ENCODE measurements at places on chromosomes 2 and 18. TPM values are rescaled to one million over a fixed set of nuclear protein-coding genes. Genes with fewer than 3 reads are reported as not detected.

TUBA4B gene
- polyA plus RNA-seq: 0.21 TPM

ALPG gene
- polyA plus RNA-seq: not detected

CLIP4 gene
- 17.7 TPM for polyA plus RNA-seq

SLC38A11 gene
- polyA plus RNA-seq: 0.83 TPM

DNA sequence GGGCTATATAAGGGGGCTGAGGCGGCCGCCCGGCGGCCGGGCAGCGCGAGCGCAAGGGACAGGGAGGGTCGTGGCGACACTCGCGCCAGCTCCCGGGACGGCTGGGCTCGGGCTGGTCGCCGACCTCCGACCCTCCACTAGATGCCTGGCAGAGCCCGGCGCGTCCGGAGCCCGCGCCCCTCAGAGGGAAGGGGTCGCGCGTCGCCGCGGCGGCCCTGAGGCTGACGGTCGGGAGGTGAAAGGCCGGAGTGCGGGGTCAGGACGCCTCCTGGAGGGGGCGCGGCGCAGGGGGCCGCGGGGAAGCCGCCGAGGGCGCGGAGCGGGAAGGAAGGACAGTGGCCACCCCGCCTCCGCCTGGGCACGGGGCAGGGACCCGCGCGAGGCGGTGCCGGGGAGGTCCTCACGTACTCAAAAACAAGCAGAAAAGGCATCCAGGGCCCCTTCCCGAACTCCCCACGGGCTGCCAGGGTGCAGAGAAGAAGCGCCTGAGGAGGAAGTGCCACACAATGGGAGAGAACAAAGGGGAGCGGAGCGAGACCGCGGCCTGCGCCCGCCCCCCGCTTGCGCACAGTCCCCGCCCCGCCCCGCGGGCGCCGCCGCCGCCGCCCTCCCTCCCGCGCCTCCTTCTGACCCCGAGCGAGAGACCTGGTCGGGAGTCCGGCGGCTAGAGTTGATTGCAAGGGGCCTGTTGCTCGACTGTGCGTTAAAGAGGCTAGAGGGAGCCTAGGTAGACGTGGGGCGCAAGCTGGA lies 776 bp upstream of the KLF7 start:
- no peak for DNase-seq

DNA sequence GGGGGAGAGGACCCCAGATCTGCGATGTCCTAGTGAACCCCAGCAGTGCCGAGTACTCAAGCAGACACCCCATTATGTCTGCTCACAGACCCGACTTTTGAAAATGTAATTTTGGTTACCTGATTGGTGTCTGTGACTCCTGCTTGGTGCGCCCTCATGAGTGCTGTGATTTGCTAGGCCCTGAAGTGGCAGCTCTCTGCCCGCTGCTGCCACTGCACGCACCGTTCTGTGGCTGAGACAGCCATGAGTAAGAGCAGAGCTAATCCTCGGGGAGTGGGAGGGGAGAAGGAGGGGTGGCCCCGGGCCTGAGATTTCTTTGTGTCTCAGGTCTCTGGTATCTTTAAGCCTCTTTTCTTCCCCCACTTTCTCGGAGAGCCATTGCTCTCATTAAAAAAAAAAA lies 18.2 kb downstream of the FHOD3 start:
- DNase-seq: no peak

DNA sequence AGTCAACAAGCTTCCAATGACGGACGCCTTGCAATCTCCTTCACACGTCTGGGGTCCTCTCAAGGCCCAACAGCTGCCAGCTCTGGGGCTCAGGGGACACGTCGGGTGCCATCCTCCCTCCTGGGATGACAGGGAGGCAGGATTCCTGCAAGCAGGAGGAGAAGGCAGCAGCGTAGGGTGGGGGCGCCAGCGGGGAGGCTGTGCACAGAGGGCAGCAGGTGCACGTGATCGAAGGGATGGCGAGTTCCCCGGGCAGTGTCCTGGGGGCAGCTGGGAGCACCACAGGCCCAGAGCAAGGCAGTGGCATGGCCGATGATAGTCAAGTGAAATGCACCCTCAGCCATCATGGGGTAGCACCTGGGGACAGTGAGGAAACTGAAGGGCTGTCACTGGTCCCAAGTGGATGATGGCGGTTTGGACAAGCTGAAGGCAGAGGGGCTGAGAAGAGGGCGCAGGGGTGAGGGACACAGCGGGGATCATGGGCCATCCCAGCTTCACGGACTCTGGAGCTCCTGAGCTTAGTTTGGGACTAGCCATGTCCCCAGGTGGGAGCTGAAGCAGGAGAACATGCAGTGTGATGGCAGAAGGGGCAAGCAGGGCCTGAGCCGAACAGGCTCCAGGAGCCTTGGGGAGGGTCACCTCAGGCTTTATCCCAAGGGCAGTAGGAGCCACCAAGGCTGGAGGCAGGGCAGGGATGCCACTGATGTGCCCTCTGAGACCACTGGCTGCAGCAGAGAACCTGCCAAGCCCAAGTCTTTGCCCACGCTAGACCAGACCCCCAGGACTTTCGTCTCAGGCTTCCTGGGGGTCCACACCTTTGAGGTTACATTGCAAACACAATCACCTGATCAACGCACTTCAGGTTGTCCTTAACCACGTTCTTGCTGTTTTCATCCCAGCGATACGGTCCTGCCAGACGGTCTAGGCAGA lies 16.3 kb upstream of the SNED1 start:
- no peak for DNase-seq

GRCh38 chr2:168773719-168774521 lies 28.5 kb upstream of the NOSTRIN start:
- no peak for DNase-seq

VIT gene
- polyA plus RNA-seq: 3.6 TPM

DNA sequence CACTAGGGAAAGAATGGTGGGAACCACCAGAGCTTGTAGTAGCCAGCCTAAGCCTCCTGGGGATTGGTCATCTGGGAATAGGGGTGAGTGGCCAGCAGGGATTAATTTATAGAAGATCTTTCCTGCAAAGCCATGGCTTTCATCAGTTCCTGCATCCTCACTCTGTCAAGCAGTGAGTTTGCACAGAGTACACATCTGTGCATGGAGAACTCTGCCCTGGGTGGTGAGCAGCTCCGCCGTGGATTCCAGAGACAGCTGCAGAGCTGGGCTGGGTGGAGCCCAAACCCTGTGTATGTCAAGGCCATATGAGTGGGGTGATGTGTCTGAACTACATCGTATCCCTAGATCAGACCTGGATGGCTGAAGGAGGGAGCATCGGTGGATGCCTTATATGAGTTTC lies 182.2 kb downstream of the GLI2 start:
- no peak for DNase-seq

CNGA3 gene
- 0.53 TPM for polyA plus RNA-seq

DNA sequence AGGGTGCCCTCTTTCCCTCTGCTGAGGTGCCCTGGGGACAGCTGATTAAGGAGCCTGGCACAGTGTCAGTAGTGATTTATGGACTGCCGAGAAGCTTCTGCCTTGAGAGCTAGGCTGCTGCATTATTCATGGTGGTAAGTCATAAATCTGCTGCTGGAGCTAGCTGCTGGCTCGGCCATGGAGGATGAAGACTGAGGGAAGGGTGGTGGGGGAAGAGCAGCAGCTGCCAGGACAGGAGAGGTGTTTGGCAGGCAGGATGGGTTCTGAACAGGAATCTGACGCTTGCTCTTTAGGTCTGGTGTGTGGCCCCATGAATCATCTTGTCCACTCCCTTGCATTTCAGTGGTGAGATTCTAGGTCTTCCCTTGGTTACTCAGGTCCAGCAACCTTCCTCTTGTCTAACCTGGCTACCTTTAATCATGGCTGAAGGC lies 296.3 kb downstream of the DYSF start:
- no peak for DNase-seq

SLC30A3 gene
- 1.1 TPM for polyA plus RNA-seq

FOSL2 gene
- polyA plus RNA-seq: 13.2 TPM

DNA sequence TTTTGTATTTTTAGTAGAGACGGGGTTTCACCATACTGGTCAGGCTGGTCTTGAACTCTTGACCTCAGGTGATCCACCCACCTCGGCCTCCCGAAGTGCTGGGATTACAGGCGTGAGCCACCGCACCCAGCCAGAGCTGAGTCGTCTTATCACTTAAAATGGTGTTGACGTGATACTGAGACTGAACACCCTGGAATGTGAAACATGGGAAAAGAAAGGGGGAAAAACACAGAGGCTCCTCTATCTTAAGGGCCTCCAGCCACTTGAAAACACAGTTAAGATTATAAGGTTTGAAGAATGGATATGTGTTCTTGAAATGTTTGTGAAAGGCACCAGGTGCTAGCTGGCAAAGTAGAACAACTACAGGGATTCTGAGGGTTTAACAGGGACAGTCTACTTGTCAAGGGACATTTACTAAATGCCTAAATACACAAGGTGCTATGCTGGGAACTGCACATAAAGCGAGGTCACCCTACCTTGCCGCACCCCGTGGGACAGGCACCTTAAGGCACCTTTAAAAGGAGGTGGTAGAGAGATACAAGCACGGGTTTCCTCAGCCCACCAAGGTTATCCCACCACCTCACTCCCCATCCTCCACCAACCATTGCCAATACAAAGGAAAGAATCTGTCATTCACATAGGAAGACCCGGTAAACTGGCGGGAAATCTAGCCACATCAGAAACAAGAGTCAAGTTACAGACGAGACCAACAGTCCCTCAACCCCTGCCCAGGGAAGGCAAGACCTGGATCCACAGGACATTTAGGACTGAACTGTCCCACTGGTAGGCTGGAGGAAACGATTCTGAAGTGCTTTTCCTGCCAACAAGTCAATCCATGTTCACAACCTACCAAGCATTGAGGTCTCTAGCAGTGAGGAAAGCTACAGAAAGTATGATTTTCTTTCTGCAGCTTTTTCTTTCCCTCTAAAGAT lies 43.4 kb downstream of the STK39 start:
- DNase-seq: no peak

HOXD10 gene
- polyA plus RNA-seq: 0.44 TPM

- no peak for DNase-seq
Observed at GRCh38 chr18:48829443-48830149, 121.2 kb downstream of the SMAD7 start.

DNA sequence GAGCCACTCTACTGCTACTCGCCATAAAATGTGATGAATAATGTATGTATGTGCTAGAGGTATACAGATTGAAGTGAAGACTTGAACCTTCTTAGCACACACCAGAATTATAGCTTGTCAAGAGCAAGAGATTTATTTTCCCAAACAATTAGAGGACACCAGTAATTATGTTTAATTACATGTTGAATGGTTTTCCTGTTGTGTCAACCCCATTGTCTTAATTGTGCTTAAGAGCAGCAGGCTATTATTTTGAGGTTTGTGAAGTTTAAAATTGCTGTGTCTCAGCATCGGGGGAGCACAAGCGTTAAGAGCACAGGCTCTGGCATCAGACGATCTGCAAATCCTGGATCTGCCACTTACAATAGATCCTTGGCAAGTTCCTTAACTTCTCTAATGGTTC lies 29.0 kb downstream of the KIF5C start:
- DNase-seq: no peak

XDH gene
- 0.12 TPM for polyA plus RNA-seq

DNA sequence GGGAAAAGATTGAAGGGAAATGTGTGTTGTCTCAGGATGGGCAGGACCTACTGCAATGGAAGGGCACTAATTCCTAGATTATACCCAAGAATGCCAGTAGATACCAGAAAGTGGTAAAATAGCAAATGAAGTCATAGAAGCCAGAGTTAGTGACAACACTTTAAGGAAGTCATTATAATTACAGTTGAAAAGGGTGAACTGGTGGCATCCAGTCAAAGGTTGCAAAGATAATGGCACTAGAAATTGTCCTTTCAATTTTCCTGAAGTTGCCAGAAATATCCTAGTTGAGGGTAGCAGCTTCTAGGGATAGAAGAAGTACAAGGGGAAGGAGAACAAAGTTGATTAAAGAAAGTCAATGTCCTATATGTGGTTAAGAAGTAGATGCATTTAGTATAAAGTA lies 68.8 kb upstream of the GLS start:
- no peak for DNase-seq

DNA sequence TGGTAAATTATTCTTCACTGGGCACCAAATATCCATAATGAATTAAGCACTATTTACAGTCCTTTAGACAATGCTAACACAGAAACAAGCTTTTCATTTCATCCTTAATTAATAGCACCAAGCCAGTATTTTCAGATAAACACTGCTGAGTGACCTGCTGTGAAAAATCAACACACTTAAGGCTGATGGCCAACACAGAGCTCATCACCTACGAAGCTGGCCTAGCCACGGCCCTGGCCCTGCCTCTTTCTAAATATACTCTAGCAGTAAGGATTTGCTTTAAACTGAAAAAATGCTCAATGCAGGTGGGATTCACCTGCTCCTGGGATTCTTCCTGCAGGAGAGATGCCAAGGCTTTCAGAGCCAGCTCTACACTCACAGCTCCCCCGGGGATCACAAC lies 18.4 kb downstream of the CYB5A start:
- DNase-seq: no peak

LBX2 gene
- polyA plus RNA-seq: 0.78 TPM

DNA sequence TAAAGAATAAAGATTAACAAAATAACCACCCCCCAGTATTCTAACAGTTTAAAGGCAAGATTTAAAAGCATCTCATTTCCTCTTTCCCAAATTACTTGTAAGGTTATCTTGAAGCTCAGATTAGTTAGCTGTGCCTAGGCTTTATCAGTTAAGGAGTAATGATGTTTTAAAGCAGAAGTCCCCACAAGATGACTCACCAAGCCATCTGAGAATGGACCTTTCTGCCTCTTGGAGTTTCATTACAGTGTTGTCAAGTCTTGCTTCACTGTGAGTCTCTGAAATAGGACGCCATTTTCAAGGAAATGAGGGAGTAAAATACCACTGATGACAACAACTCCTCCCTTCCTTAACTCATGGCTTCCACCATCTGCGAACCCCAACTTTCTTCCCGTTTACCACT lies 35.9 kb downstream of the ZNF385B start:
- DNase-seq: no peak

- DNase-seq: no peak
Observed at GRCh38 chr2:141767051-141767450, 363.8 kb downstream of the LRP1B start.

- no peak for DNase-seq
Observed at GRCh38 chr2:134432435-134432883, 178.6 kb downstream of the MGAT5 start.

GRCh38 chr2:54673501-54673998 lies 49.9 kb upstream of the EML6 start:
- peak; percentile 83 for DNase-seq

- no peak for DNase-seq
Observed at GRCh38 chr2:200125444-200126284, 170.3 kb downstream of the MAIP1 start.

CHRNG gene
- 108 TPM for polyA plus RNA-seq

GRCh38 chr2:71008342-71008741 lies 13.7 kb upstream of the TEX261 start:
- no peak for DNase-seq

Data from muscle of arm (tissue), 14 donors.